ENCODE measurements at places on chromosomes 3 and 15.
A peak's percentile ranks its signal among the peaks of the same experiment; 100 is the strongest.

GRCh38 chr15:89576417-89576773 lies 1.1 kb downstream of the TICRR start:
- DNase-seq, result no peak

DNA sequence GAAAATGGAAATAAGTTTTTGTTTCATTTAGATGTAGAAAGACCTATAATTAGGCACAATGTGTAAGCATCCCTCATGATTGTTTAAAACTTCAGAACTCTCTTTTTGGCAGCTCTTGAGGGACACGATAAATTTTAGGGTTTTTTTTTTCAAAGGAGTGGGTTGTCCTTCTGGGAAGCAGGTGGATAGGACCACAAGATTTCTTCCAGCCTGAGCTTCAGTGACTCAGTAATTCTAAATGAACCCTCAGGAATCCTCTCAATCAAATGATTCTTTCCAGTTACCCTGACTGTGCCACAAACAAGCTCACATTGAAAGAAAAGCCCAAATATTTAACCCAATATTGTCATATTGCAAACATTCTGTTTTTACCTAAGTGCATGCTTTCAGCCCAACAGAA lies 45.1 kb downstream of the COL8A1 start:
- DNase-seq, result no peak

GRCh38 chr3:13014755-13015285 lies 58.4 kb downstream of the IQSEC1 start:
- DNase-seq, result peak; percentile 55

- DNase-seq, result no peak
These were observed 97.3 kb downstream of the SLCO3A1 start for GRCh38 chr15:91950631-91951329.

- DNase-seq, result peak; percentile 84
These were observed 103.3 kb downstream of the SNRK start for GRCh38 chr3:43389388-43390254.

DNA sequence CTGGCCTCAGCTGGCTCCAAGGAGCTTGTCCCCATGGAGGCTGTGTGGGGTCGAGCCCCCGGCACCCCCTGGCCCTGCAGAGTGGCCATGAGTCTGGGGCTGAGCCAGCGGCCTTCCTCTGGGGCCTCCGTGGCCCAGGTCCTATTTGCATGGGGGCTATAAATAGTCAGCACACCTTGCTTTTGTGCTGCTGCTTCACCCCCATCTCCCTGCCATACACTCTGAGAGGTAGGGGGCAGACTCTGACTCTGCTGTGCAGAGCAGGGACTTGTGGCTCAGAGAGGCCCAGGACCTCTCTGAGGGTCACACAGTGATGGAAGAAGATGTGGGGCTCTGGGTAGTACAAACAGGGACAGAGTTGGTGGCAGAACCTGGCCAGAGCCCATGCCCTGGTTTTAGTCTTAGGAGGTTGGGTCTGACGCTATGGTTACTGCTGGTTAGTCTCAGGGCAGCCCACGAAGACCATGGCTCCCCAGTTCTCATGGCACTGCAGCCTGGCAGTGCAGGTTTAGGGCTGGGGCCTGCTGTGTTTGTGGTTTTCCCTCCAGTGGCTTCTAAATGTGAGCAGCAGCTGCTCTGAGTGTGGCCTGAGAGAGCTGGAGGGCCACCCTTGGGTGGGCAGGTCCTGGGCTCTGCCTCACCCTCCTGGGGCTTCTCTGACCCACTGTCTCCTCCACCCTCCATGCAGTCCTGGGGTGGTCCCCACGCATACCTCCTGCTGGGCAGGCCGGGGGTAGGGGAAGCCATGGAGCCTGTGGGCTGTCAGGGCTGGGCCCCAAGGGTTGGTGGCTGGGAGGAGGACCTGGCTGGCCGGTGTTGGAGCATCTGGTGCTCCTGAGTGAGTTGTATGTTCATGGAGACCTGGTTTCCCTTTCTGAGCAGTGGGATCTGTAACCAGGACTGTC lies 13.6 kb downstream of the PRKCD start:
- no peak for DNase-seq

DNA sequence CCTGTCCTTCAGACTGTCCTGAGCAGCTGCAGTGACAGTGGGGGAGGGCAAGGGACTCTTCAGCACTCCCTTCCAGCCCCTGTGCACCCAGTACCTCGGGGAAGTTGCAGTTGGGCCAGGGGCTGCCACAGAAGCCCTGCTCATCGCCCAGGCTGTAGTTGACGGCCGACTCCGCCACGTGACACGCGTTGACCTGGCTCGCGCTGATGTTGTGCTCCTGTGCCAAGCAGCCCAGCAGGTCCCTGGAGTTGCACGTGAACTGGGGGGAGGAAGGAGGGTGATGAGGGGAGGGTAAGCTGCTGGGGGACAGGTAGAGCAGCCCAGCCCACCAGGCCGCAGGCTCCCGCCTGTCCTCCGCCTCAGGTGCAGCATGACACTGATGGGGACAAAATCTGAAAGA lies 101.2 kb downstream of the SEC22A start:
- DNase-seq, result no peak

DNA sequence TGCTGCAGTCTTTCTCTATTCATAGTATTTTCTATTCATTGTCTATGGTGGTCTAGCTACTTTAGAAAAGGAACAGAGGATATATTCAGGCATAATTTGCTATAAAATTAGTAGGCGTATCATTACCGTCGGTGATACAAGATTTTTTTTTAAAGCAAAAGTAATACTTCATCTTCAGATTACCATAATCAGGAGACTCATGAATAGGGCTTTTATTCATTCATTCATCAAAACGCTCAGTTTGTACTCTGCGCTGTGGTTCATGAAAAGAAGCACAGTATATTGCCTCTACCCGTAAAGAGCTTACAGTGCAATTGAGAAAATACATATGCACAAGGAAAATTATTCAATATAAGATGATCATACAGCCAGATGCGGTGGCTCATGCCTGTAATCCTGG lies 136.7 kb upstream of the CHRM5 start:
- no peak for DNase-seq

- no peak for DNase-seq
These were observed 48.7 kb downstream of the CHSY1 start for GRCh38 chr15:101203029-101203573.

DNA sequence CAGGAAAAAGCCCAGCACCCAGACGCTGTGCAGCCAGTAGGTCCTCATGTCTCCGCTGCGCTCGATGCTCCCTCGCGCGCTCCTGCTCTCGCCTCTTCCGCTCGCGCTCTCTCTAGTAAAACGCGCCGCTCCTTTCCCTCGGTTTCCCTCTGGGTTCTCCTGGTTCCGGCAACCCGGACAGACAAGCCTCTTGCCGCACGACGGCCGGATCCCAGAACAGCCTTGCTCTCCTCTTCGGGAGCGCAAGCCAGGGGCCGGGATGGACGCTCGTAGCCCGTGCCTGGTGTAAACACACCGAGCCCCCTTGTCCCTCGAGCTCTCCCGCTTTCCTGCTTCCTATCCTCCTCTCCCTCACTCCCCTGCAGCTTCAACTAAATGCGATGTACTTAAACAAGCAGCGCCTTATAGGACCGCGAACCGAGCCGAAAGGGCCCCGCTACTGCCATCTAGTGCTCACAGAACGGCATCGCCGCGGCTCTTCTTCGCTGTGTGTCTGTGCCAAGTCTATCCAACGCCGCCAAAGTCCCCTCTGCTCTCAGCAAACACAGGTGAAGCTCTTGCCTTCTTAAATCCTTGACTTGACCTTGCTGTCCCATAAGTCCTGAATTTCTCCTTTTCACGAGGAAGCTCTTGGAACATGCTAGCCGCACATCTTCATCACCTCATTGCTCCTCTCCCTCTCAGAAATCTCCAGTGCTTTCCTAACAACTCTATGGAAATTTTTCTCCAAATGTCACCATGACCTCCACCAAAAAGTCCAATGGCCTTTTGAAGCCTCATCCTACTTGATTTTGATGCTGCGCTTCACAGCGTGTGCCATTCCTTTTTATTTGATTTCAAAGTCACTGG lies 1037.2 kb downstream of the IGSF11 start:
- no peak for DNase-seq

DNA sequence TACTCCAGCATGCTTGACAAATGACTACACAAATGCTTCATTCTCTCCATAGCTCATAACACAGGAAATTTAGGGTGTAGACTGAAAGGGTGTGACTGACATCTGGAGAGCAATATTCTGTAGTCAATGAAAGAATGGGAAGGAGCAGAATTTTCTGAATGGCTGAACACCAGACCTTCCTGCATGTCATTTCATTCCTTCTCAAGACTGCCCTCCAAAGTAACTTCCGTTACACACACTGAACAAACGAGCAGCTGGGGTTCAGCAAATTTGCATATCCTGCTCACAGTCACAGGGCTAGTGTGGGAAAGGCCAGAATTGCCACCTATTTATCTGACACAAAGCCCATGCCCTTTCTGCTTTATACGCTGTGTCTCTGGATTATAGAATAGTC lies 325.0 kb upstream of the CFAP20DC start:
- no peak for DNase-seq

Data from stimulated activated naive CD4-positive, alpha-beta T cell (primary cell).